NCI-H524 (cell line): ENCODE measurements at places on chromosomes 5 and 9.

GRCh38 chr5:35478856-35479682 lies 138.6 kb upstream of the SPEF2 start:
- no peak for DNase-seq

GRCh38 chr9:113963017-113963620 lies 87.0 kb downstream of the ZNF618 start:
- DNase-seq, result peak; percentile 68

DNA sequence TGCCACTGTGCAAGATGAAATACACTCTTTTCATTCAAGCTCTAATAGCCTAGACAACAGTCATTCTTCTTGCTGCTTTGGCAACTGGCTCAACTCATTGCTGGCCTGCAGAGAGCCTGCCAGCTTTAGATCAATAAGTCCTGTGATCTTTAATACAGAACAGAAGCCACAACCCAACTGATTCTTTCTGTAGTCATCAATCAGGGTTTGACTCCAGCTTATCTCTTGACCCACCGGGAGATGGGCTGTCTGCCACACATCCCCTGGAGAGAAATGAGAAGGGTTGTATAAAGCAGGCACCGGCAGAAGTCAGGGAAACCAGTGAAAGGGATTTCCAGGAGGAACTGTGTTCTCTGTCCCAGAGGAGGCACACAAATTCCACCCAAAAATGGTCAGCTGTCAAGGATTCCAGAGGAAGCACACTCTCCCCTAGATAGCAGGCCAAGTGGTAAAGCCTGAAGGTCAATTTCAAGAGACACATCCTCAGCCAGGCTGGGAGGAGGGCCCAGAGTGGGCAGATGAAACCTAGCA lies 24.5 kb downstream of the LHFPL2 start:
- no peak for DNase-seq

GRCh38 chr9:113626735-113627495 lies 163.4 kb downstream of the RGS3 start:
- DNase-seq, result no peak

GRCh38 chr9:125200216-125201047 lies at the start of gene RABEPK:
TSS of gene RABEPK (plus strand) at chr9:125200542. CDS start at chr9:125203014, 2,472 bp downstream.
- DNase-seq, result peak; percentile 93

- no peak for DNase-seq
Observed at GRCh38 chr9:78462611-78463010, 165.7 kb downstream of the PSAT1 start.

DNA sequence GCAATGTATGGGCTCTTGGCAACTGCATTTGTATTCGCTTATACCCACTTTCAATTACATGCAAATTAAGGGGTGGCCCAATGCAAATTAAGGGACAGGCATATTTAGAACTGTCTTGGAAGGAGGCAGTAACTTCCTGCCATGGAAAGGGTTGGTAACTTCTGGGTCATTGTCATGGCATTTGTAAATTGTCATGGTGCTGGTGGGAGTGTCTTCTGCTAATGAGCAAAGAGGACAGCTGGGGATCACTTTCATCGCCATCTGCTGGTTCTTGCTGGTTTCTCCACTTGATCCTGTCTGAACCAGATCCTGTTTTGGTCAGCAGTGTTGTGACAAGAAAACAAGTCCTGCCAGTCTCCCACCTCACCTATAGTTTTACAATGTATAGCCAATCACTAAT lies 23.3 kb upstream of the UGT3A2 start:
- peak; percentile 77 for DNase-seq

- DNase-seq, result no peak
Observed at GRCh38 chr5:78269088-78269703, 25.3 kb downstream of the AP3B1 start.

GRCh38 chr9:84293001-84293798 lies 47.4 kb downstream of the SLC28A3 start:
- no peak for DNase-seq

- peak; percentile 24 for DNase-seq
Observed at GRCh38 chr5:142959683-142960657, 189.8 kb downstream of the ARHGAP26 start.

- DNase-seq, result peak; percentile 15
Observed at GRCh38 chr5:125814119-125814518, 609.1 kb upstream of the GRAMD2B start.

DNA sequence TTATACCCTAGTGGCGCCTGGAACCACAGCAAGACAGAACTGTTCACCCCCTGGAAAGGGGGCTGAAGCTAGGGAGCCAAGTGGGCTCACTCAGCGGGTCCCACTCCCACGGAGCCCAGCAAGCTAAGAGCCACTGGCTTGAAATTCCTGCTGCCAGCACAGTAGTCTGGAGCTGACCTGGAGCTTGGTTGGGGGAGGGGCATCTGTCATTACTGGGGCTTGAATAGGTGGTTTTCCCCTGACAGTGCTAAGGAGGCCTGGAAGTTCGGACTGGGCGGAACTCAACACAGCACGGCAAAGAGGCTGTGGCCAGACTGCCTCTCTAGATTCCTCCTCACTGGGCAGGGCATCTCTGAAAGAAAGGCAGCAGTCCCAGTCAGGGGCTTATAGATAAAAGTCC lies 19.5 kb downstream of the BTNL3 start:
- no peak for DNase-seq

- DNase-seq, result no peak
Observed at GRCh38 chr5:40447438-40447837, 232.3 kb upstream of the PTGER4 start.

- DNase-seq, result peak; percentile 12
Observed at GRCh38 chr5:124130816-124131215, 615.6 kb downstream of the ZNF608 start.

DNA sequence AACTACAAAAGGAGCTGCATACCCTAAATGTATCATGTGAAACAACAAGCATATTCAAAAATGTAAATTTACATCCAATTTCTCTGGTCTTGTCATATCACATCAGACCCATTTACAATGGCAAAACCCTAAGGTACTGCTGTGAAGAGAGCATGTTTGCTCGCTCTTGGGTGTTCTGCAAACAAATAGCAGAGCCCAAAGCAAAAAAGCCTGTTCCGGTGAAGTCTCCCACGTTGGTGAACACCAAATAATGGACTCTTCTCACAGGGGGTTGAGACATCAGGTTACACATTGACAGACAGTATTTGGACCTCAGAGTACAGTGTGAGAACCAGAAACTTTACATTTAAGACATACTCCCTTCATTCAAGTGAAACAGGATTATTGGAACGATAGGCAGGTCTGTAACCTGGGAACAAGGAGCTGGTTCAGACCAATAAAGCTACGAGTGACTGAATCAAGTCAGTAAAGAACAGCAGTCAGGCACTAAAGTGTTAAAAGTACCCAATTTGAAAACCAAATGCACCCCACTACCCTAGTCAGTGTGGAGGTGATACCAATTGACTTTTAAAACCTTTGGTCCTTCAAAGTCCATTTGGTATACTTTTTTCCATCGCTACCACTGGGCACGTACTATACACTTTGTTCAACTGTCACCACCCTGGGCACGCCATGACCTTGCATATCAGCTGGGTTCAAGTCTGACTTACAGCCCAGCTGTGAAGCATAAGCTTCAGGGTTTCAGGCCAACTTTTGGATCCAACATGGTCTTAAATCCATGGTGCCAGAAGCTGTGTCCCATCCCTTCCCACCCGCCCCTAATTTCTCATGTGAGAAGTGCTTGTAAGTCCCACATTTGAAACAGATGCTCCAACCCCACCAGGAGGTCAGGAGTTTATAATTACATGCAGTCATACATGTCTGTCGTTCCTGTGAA lies 36.4 kb downstream of the ETF1 start:
- DNase-seq, result no peak

- DNase-seq, result no peak
Observed at GRCh38 chr5:137115152-137115551, 384.0 kb downstream of the SPOCK1 start.

GRCh38 chr9:131319486-131319885 lies 30.0 kb downstream of the PLPP7 start:
- DNase-seq, result peak; percentile 52

GRCh38 chr5:173594061-173594460 lies 22.4 kb downstream of the BOD1 start:
- DNase-seq, result no peak

GRCh38 chr9:106400950-106401349 lies 462.0 kb upstream of the ZNF462 start:
- no peak for DNase-seq

GRCh38 chr5:131417240-131417869 lies 153.5 kb downstream of the CDC42SE2 start:
- peak; percentile 59 for DNase-seq
